ENCODE measurements at places on chromosomes 4 and X.
A peak's percentile ranks its signal among the peaks of the same experiment; 100 is the strongest.

- no peak for DNase-seq
Observed at GRCh38 chr4:65437102-65437501, 233.2 kb downstream of the EPHA5 start.

DNA sequence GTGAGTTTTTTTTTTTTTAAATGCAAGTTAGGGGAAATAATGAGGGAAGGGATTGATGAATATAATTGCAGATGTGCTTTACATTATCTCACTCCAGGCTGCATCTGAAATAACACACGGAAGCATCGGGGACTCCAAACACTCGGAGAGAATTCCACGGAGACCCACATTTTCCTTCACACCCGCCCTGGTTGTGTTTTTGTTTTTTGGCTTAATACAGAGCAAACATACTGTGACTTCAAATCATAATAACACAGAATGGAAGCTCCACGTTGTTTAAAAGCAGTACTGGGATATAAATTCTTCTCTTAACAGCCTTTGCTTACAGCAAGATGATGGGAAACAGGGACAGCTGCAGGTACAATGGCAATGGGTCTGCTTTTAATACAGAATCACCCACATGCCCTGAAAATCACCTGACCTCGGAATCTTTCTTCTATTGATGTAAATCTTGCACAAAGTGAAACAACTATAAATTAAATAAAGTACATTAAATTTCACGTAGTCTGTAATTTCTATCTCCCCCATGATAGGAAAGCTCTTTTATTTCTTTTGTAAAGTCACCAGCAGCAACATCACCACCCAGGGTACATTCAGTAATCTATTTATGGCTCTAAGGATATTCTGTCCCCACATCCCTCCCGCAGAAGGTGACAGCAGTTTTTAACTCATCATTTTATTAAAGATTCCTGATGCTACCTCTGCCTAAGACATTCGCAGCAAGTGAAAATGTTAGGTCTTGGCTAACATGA lies 119.3 kb downstream of the ZNF827 start:
- DNase-seq, result no peak

DNA sequence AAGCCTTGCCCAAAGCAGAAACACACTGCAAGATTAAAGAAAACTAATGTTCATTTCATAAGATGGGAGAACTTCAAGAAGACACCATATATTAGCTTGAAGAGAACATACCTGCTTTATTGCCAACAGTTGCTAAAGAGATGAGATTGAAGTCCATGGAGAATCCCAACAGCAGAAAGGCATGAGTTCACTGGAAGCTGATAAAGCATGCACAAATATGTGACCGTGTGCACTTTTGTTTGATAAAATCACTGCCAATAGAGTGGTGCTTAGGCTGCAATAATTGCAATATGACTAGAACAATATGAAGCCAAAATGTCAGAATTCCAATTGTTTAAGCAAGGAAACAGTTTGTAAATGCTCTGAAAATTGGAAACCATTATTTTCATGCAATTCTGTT lies 125.9 kb upstream of the PPARGC1A start:
- DNase-seq, result no peak

DNA sequence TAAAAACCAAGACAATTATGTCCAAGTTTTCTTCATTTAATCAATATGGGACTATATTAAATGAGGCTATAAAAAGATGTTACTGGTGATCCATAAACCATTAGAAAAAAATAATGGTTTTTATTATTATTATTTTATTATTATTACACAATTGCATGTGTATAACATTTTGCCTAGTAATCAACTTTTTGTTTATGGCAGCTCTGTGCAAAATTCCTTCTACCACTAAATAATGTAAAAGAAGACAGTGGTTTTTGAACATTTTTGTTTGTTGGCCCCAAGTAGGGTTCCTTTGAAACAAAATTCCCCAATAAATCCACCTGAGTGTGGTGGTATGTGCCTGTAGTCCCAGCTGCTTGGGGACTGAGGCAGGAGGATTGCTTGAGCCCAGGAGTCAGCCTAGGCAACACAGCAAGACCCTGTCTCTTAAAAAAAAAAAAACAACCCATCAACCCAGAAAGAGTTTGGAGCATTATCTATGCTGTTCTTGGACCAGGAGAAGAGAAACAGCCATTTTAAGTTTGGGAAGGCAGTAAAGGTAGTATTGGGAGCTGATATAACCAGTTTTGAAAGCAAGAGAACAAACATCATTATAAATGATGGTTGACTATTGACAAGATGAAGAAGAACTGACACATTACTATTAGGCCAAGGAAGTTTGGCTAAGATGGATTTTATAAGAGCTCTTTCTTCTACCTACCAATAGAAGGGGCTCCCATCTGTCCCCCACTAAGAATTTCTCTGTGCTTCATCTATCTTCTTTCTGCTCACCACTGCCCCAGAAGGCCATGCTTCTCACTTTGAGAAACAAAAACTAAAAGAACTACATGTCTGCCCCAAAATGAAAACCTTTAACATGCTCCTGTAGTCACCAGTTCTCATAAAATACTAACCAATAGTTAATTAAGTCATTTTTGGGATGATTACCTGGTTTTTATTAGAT lies 2.2 kb downstream of the TMEM156 start:
- peak; percentile 40 for DNase-seq

DNA sequence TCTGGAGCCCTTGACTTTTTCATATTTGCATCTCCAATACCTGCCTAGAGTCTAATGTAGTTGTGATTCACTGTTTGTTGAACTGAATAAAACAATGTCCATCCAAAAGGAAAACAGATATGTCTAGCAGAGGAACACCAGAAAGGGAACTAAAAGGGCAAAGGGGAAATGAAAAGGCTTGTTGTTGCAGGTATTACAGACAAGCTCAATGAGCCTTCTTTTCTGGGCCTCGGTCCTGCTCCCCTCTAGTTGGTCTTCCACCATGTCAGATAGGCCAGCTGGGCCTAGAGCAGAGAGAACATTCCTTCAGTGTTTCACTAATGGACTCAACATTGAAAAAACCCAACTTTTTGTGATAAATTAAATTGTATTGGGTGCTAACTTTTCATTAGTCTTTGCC lies 55.4 kb downstream of the ZFX start:
- peak; percentile 25 for DNase-seq

GRCh38 chrX:45740291-45740690 lies 539.6 kb upstream of the DIPK2B start:
- no peak for DNase-seq

DNA sequence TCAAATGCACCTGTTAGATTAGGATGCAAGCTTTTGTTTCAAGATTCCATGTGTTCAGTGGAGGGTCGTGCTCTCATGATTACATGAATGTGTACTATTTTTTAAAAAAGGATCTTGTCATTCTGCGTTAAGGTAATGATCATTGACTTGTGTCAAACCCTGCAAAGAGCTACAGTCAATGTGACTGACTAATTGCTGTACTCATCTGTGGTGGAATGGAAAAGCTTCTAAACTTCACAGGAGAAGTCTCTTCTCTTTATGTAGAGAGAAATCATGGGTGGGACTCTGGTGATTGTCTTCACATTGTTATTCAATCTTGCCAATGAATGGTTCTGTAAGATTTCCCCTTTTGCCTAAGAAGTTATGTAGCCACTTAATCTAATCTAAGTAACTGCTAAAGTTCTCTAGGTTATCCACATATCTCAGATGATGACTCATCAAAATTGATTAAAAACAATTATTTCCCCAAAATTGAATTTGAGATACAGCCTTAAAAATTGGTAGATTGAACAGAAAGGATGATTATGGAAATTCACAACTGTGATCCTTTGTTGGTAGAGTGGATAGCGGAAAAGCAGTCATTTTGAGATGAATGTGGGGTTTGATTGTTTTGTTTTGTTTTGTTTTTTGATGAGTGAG lies 6.7 kb downstream of the MAGEE1 start:
- no peak for DNase-seq

GRCh38 chrX:9829308-9830267 lies 43.4 kb downstream of the SHROOM2 start:
- DNase-seq, result no peak

GRCh38 chrX:136380010-136380769 lies 79.4 kb downstream of the ADGRG4 start:
- no peak for DNase-seq

DNA sequence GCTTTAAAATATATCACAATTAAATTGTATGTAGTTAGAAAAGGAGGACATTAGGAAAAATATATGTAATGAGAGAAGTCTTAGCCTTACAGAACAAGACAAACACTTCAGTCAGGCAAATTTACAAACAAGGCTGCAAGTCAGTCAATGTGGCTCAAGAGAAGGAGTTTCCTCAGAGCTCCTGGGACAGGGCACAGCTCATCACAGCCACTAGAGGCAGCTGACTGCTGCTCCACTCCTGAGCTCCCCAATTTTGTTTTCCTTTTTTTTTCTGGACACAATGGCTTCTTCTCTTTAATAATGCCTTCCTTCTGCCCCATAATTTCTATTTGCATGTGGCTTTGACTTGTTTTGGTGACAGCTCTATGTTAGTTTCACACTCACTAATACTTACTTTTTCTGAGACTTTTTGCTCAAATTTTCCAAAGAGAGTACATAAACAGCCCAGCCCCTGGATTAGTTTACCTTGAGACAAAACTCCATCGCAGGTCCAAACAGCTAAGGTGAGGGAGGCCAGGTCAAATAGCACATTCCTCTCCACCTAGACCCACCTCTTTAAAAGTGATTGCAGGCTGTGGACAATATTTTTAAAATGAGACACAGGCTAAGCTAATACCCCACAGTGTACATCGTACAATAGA lies 850.4 kb upstream of the FRG1 start:
- DNase-seq, result peak; percentile 7

GRCh38 chr4:173415885-173416653 lies 17.2 kb upstream of the SCRG1 start:
- peak; percentile 97 for DNase-seq

DNA sequence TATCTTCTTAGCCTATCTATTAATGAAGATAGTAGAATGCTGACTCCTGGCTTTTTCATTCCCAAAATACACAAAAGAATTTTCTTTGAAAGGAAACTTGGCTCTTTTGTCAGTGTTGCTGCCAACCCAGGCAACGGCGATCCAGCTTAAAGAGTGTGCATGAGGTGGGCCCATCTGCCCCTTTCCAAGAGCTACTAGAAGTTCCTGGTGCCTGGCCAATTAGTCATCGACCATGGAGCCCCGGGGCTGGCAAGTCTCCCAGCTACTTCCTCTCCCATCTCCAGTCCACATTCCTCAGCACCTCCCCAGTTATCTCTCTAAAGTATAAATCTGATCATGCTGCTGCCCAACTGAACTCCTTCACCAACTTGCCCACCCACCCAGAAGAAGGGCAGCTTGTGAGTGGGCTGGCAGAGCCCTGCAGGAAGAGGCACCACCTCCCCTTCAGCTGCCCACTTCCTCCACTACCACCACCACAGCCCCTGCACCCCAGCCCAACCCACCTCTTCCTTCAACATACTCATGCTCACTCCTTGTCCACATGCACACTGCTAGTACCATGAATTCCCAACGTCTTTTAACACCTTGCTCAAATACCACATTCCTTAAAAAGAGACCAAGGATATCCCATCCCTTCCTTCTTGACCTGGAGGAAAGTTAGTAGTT lies 158.2 kb upstream of the MAP3K15 start:
- peak; percentile 74 for DNase-seq

DNA sequence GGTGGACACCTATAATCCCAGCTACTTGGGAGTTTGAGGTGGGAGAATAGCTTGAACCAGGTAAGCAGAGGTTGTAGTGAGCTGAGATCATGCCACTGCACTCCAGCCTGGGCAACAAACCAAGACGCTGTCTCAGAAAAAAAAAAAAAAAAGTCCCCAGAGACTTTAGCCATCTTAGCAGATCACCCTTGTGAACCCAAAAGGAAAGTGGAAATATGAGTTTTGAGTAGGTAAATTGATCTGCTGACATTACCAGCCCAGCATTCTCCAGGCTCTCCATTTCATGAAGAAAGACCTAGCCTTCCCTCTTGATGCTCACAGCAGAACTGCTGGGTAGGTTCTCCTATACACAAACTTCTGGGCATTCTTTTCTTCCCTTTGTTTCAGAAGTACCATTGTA lies 24.5 kb upstream of the HNRNPD start:
- no peak for DNase-seq

- DNase-seq, result no peak
Observed at GRCh38 chrX:53605004-53605403, 81.5 kb downstream of the HUWE1 start.

DNA sequence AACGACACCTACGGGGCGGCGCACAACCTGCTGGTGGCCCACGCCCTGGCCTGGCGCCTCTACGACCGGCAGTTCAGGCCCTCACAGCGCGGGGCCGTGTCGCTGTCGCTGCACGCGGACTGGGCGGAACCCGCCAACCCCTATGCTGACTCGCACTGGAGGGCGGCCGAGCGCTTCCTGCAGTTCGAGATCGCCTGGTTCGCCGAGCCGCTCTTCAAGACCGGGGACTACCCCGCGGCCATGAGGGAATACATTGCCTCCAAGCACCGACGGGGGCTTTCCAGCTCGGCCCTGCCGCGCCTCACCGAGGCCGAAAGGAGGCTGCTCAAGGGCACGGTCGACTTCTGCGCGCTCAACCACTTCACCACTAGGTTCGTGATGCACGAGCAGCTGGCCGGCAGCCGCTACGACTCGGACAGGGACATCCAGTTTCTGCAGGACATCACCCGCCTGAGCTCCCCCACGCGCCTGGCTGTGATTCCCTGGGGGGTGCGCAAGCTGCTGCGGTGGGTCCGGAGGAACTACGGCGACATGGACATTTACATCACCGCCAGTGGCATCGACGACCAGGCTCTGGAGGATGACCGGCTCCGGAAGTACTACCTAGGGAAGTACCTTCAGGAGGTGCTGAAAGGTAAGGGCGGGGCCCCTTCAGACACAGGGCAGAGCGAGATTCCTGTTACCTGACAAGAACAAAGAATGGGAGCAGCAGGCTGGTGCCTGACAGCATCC lies 11.7 kb downstream of the RPL9 start:
- DNase-seq, result no peak

- DNase-seq, result peak; percentile 86
Observed at GRCh38 chrX:23699636-23700194, 32.4 kb downstream of the PRDX4 start.

GRCh38 chr4:41541687-41542094 lies 3.7 kb downstream of the LIMCH1 start:
- DNase-seq, result no peak

- no peak for DNase-seq
Observed at GRCh38 chr4:120215350-120215749, 148.7 kb upstream of the MAD2L1 start.

GRCh38 chr4:103786014-103786413 lies 66.2 kb upstream of the TACR3 start:
- DNase-seq, result peak; percentile 56

DNA sequence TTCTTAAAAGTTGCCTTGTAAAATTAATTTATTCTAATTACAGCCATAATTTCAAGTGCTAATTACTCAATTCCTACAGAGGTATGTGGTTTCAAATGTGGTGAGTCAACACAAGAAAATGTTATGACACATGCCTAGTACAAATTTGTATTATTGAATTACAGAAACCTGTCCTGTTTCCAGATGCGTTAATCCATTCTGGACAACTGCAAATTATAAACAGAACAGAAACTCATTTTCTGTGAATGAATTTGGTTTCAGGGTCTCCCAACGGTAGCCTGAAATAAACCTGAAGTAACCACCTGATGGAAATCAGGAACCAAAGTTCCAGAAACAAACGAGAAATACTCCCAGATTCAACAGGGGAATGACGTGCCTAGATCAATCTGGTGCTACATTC lies 328.6 kb upstream of the F9 start:
- DNase-seq, result no peak

All from KBM-7 (cell line).